ENCODE measurements at places on chromosomes 1 and 21.

DNA sequence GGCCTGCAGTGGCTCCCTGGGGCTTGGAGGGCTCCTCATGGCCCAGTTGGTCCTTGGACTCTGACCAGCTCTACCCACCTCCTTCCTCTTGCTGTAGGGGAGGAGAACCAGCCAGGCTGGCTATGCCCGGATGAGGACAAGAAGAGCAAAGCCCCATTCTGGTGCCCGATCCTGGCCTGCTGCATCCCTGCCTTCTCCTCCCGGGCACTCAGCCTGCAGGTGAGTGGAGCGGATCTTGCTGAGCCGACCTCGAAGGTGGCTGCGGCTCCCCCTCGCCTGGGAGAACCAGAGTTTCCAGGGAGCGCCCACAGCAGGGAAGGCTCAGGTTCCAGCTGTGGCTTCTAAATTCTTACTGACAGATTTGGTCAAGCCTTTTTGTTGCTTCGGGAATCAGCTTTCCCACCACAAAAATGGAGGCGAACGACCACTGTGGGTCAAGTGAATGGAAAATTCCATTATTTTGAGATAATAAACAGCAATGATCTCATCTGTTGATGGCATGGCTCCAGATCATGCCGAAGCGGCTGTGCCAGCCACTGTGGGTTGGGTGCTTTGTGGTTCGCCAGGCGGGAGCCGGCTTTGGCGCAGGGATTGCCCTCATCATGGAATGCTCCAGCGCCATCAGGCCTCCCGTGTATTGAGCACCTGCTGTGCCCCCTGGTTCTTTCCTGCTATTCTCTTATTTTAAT, 106.5 kb upstream of the ACTL8 start:
- no peak for DNase-seq

DNA sequence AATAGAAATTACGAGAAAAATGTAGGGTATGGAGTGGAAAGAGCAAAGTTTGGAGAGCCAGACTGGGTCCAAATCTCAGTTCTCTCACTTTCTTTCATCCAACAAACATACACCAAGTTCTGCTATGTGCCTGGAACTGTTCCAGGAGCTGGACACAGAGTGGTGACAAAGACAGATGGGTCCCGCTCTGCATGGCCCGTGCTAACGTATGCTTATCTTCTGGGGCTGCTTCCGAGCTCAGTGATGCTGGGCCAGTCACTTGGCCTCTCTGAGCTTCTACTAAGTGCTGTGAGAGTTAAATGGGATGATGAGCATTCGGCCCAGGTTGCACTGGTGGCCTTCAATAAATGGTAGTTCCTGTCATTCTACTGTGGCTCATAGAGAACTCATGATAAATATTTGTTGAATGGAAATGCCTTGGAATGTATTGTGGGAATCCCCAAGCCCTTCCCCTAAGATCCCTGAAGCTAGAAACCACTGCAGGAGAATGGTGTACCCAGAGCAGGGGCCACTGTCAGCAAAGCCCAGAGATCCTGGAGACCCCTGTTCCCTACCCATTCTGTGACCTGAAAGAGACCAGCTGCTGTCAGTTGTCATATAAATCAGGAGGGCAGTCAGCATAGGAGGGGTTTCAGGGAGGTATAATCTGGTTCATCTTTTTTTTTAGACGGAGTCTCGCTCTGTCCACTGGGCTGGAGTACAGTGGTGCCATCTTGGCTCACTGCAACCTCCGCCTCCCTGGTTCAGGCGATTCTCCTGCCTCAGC, 3.8 kb downstream of the LEMD1 start:
- no peak for DNase-seq

DNA sequence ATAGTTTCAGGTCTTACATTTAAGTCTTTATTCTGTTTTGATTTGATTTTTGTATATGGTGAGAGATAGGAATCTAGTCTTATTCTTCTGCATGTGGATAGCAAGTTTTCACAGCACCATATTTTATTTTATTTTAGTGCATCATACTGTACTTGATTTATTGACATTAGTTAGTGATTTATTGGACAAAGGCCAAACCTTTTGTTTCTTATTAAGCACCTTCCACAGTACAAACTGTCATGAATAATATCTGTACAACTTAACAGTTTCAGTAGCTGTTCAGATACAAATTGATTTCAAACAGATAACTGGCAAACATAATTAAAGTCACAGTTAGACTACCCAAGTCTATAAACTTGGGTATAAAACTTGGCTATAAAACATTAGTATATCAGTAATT, 15.8 kb downstream of the CD1D start:
- DNase-seq: no peak

DNA sequence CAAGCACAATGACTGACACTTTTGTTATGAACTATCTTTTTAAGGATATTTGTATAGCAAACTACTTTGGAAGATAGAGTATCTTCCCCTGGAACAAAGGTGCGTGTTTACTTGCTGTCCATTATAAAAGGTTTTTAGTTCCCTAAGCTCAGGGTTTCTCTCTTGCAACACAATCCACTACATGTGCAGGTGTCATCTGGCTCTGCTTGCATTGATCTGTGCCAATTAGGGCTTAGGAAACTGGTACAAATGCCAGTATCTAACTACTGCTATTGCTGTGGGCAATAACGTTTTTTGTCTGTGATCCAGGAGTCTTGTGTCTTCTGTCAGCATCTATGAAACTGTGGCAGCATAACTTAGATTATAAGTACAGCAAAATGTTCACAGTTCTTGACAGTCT, 68.3 kb upstream of the ABCD3 start:
- DNase-seq: no peak

DNA sequence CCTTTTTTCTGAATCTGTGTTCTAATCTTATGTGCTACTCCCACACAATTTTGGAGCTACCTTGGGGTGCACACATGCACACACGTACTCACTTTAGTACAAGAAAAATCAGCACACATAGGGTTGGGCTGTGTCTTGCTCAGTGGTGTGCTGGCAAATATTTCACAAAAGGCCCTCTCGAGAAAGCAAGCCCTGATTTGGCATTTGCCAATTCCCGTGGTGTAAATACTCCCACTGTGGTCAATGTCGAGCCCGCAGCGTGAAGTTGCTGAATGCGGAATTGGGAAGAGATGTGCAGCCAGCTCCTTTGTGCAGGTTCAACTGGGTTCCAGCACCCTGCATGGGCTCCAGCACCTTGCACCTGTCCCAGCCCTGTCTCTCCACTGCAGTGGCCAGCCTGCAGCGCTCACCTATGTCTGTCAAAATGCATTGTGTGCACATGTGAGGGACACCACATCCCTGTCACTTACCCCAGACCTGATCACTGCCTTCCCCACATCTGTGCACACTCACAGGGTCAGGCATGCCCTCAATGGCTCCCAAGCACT, 78.4 kb upstream of the WNT4 start:
- DNase-seq: no peak
